ENCODE measurements at places on chromosomes 1 and 21.

GRCh38 chr1:226702318-226702956 is 36.6 kb downstream of the ITPKB start:
- no peak for DNase-seq

DNA sequence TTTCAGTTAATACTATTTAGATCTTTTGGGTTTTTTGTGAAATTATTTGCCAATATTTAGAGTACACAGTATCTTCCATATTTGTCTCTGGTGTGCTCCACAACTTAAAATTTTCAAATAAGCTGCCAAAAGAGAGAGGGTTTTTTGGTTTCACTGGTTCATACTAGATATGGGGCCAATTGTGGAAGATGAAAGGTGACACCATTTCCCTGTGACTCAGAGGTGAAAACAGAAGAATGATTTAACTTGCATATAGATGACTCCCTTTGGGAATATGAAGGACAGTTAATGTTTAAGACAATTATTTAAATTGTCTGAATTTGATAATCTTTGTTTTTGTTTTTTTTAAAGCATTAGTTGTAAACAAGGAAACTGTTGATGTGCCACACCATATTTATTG is 37.5 kb downstream of the IVNS1ABP start:
- no peak for DNase-seq

- no peak for DNase-seq
These were observed 35.3 kb downstream of the RGS8 start for GRCh38 chr1:182649041-182649440.

GRCh38 chr1:115230281-115230680 is 107.8 kb downstream of the NGF start:
- no peak for DNase-seq

DNA sequence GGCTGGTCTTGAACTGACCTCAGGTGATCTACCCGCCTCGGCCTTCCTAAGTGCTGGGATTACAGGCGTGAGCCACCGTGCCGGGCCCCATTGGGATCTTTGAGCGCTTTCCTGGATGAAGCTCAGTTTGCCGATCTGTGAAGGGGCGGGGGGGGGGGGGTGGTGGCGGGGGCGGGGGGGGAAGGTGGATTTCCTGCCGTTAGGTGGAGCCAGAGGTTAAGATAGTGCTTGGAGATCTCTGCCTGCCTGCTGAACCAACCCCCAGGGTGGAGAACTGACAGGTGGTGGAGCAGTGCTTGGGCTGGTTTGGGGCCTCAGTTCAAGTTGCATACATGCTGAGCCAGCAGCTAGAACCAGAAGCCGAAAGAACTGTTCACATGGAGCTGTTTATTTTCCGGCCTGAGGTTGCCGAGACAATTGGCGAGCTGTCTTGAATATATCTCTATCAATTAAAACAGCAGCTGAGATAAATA is 1.7 kb downstream of the TMCC2 start:
- DNase-seq = no peak

All from AG04449 (cell line).